ENCODE measurements at places on chromosomes 3 and 15.

- H3K27me3 ChIP-seq: no peaks in the 10 kb centered on the region
- DNase-seq: no peak
- H3K4me3 ChIP-seq: no peak overlapping the region
- no peaks in the 10 kb centered on the region for H3K4me1 ChIP-seq
Observed at GRCh38 chr3:169252535-169252934, 411.0 kb downstream of the MECOM start.

DNA sequence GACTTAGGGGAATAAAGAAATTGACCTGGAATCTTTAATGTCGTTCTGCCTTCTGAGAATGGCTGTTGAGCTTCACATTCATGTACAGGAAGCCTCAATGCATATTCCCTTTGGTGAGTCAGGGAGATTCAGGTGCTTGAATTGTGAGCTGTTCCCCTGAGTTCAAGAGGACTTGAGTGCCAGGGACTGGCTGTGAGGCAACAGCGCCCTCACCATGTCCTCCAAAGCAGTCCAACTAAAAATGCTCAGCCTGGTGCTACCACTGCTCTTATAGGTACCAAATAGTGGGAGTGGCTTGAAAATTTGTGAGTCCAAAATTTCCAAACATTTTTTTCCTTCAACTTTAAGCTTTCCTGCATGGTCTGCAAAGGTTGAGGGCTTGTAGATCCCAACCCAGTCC lies 54.1 kb downstream of the LEO1 start:
- DNase-seq: peak; percentile 9
- H3K27ac ChIP-seq: no peak overlapping the region
- no peak overlapping the region for H3K4me3 ChIP-seq

DNA sequence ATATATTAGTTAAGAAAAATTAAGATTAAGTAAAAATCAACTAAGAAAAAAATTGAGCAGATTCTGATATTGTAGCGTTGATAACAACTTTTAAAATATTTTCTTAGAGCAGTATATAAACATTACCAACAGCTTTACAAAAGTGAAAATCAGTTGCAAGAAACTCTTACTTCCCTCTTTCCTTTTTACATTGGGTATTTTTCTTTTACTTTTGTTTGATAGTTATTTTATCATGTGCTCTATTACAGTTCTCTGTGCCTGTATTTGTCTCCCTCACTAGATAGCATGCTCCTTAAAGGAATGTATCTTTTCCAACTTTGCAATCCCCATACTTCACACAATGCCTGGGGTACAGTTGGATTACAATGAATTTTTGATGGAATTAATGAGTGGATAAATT lies 87.5 kb upstream of the P3H2 start:
- no peaks in the 10 kb centered on the region for H3K4me1 ChIP-seq
- no peaks in the 10 kb centered on the region for H3K27me3 ChIP-seq
- H3K36me3 ChIP-seq: no peaks in the 10 kb centered on the region
- H3K27ac ChIP-seq: no peak overlapping the region
- no peak overlapping the region for H3K4me3 ChIP-seq
- no peak for DNase-seq

- no peaks in the 10 kb centered on the region for H3K27me3 ChIP-seq
- no peak for DNase-seq
- H3K27ac ChIP-seq: no peak overlapping the region
- no peak overlapping the region for H3K4me3 ChIP-seq
Observed at GRCh38 chr3:16224325-16224724, 40.4 kb downstream of the DPH3 start.

GRCh38 chr3:12807601-12808359 lies 11.3 kb downstream of the CAND2 start:
- H3K4me3 ChIP-seq: no peak overlapping the region
- no peak for DNase-seq
- H3K27me3 ChIP-seq: no peaks in the 10 kb centered on the region
- H3K4me1 ChIP-seq: peaks cover 16% of the 10 kb centered on the region
- H3K36me3 ChIP-seq: no peaks in the 10 kb centered on the region

GRCh38 chr3:175898194-175898593 lies 1039.1 kb downstream of the NAALADL2 start:
- DNase-seq: no peak
- no peaks in the 10 kb centered on the region for H3K27me3 ChIP-seq
- no peak overlapping the region for H3K4me3 ChIP-seq
- H3K4me1 ChIP-seq: no peaks in the 10 kb centered on the region

- no peaks in the 10 kb centered on the region for H3K27me3 ChIP-seq
- H3K27ac ChIP-seq: no peak overlapping the region
- no peaks in the 10 kb centered on the region for H3K36me3 ChIP-seq
- no peaks in the 10 kb centered on the region for H3K4me1 ChIP-seq
- H3K4me3 ChIP-seq: no peak overlapping the region
Observed at GRCh38 chr3:39531066-39531465, 63.6 kb downstream of the MOBP start.

GRCh38 chr3:138914870-138915502 lies 32.0 kb downstream of the FOXL2 start:
- H3K27ac ChIP-seq: no peak overlapping the region
- H3K4me3 ChIP-seq: peak overlapping the region; percentile 82
- peaks cover 18% of the 10 kb centered on the region for H3K4me1 ChIP-seq
- no peaks in the 10 kb centered on the region for H3K36me3 ChIP-seq
- DNase-seq: peak; percentile 16
- no peaks in the 10 kb centered on the region for H3K27me3 ChIP-seq

- peaks cover 30% of the 10 kb centered on the region for H3K36me3 ChIP-seq
- peaks cover 45% of the 10 kb centered on the region for H3K4me1 ChIP-seq
- no peak overlapping the region for H3K27ac ChIP-seq
- no peak overlapping the region for H3K4me3 ChIP-seq
- no peak for DNase-seq
- no peaks in the 10 kb centered on the region for H3K27me3 ChIP-seq
Observed at GRCh38 chr15:40768521-40769273, 1.1 kb upstream of the C15orf62 start.

GRCh38 chr3:128859630-128860029 lies 19.8 kb upstream of the ACAD9 start:
- H3K36me3 ChIP-seq: no peaks in the 10 kb centered on the region
- no peak overlapping the region for H3K4me3 ChIP-seq
- DNase-seq: no peak
- H3K4me1 ChIP-seq: no peaks in the 10 kb centered on the region
- no peaks in the 10 kb centered on the region for H3K27me3 ChIP-seq

- no peak overlapping the region for H3K27ac ChIP-seq
- no peak overlapping the region for H3K4me3 ChIP-seq
- no peak for DNase-seq
- H3K36me3 ChIP-seq: no peaks in the 10 kb centered on the region
- H3K4me1 ChIP-seq: no peaks in the 10 kb centered on the region
Observed at GRCh38 chr15:48418343-48418742, 87.1 kb downstream of the DUT start.

DNA sequence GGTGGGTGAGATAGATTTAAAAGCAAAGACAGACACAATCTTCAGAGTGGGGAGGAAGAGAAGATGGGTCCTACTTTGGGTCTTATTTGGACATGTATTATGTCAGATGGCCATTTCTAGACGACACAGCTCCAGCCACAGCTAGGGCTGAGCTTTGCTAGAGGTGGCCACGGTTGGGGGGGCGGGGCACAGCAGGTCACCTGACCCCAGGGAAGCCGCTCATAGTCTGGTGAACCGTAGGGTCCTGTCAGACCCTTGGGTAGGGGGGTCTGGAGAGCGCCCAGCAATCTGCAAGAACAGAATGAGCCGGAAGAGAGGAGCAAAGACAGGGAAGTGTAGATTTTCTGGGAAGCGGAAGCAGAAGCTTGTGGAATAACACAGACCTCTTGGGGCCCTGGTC lies 6.6 kb downstream of the EPB42 start:
- H3K27me3 ChIP-seq: peaks cover 2% of the 10 kb centered on the region
- no peaks in the 10 kb centered on the region for H3K4me1 ChIP-seq
- H3K4me3 ChIP-seq: no peak overlapping the region
- H3K27ac ChIP-seq: no peak overlapping the region
- H3K36me3 ChIP-seq: no peaks in the 10 kb centered on the region

GRCh38 chr15:63145426-63145825 lies 11.9 kb downstream of the RPS27L start:
- H3K4me3 ChIP-seq: no peak overlapping the region
- peaks cover 13% of the 10 kb centered on the region for H3K36me3 ChIP-seq
- no peaks in the 10 kb centered on the region for H3K27me3 ChIP-seq
- no peak overlapping the region for H3K27ac ChIP-seq
- no peak for DNase-seq
- H3K4me1 ChIP-seq: no peaks in the 10 kb centered on the region

GRCh38 chr3:4290272-4290893 lies 12.8 kb upstream of the SETMAR start:
- H3K4me3 ChIP-seq: no peak overlapping the region
- H3K27me3 ChIP-seq: no peaks in the 10 kb centered on the region
- H3K36me3 ChIP-seq: no peaks in the 10 kb centered on the region
- peak; percentile 10 for DNase-seq
- H3K27ac ChIP-seq: no peak overlapping the region

DNA sequence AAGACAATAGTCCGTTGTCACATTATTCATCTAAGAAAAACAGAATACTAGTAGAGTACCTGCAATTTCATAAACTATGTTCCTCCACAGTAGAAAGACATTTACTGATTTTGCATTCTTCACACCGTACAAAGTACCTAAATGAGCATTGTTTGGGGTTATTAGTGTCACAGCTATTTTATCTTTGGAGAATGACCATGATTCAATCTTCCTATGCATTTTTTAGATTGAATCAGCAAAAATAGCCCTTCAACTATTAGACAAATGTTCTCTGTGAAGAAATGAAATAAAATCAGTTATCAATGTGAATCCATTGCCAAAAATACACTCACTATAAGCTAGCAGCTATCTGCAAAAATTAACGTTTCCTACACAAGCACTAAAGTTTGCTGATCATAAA lies 176.6 kb downstream of the PLCH1 start:
- no peak overlapping the region for H3K4me3 ChIP-seq
- no peaks in the 10 kb centered on the region for H3K36me3 ChIP-seq
- no peak for DNase-seq
- H3K27ac ChIP-seq: no peak overlapping the region
- H3K4me1 ChIP-seq: no peaks in the 10 kb centered on the region
- no peaks in the 10 kb centered on the region for H3K27me3 ChIP-seq

DNA sequence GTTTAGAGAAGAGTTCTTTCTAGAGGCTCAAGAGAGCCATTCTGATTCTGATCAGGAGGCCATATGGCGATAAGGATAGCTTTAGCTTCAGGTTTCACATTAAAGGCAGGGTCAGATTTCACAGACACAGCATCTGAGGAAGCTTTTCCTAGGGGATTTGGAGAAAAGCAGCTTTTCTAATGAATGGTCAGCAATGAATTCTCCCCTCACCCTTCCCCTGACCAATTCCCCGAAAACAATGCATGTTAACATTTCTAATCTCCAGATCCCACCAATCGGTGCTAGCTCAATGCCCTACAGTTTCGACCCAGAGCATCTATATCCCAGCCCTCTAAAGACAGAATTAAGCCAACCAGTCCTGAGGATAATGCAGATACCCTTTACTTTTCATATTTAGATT lies 9.8 kb downstream of the AGBL1 start:
- no peak overlapping the region for H3K27ac ChIP-seq
- H3K4me3 ChIP-seq: no peak overlapping the region
- H3K27me3 ChIP-seq: no peaks in the 10 kb centered on the region
- no peak for DNase-seq
- no peaks in the 10 kb centered on the region for H3K4me1 ChIP-seq

- no peaks in the 10 kb centered on the region for H3K4me1 ChIP-seq
- no peaks in the 10 kb centered on the region for H3K27me3 ChIP-seq
- H3K4me3 ChIP-seq: no peak overlapping the region
Observed at GRCh38 chr3:135134684-135135075, 339.6 kb downstream of the EPHB1 start.

- peaks cover 4% of the 10 kb centered on the region for H3K27me3 ChIP-seq
- no peak overlapping the region for H3K4me3 ChIP-seq
- no peaks in the 10 kb centered on the region for H3K36me3 ChIP-seq
- no peaks in the 10 kb centered on the region for H3K4me1 ChIP-seq
Observed at GRCh38 chr3:46191730-46192129, 16.4 kb downstream of the CCR1 start.

DNA sequence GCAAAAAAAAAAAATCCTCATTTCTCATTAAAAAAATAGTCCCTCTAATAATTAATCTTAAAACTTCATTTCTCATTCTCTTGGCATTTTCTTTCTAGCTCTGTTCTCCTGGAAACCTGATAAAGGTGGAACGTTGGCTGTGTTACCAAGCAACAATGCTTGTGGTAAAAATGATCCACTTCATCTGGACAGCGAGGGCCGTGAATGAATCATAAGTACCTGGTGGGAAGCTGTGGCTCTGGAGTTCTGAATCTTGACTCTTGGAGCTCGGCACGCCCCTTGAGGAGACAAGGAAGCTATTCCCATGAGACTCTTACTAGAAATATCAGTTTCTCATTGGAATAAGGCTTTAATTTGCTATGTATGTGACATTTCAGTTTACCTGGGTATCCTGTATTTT lies 32.5 kb downstream of the BCL2L10 start:
- H3K4me1 ChIP-seq: peaks cover 11% of the 10 kb centered on the region
- H3K27me3 ChIP-seq: no peaks in the 10 kb centered on the region
- no peak overlapping the region for H3K4me3 ChIP-seq
- H3K36me3 ChIP-seq: no peaks in the 10 kb centered on the region
- no peak overlapping the region for H3K27ac ChIP-seq

DNA sequence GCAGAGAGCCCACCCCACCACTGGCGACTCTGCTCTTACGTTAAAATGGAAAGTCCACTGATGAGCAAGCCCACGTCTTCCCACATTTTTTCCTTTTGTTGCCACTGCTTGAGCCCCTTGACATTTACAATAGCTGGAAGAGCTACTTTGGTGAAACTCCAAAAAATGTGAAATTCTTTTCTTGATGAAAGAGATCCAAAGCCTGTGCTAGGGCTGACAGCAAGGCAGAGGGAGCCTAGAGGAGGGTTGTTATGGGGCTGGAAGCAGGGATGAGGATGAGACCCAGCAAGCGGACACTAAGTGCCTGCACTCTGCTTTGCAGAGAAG lies 97.1 kb downstream of the CEMIP start:
- no peak overlapping the region for H3K27ac ChIP-seq
- no peaks in the 10 kb centered on the region for H3K36me3 ChIP-seq
- DNase-seq: no peak
- H3K4me3 ChIP-seq: no peak overlapping the region
- no peaks in the 10 kb centered on the region for H3K27me3 ChIP-seq

DNA sequence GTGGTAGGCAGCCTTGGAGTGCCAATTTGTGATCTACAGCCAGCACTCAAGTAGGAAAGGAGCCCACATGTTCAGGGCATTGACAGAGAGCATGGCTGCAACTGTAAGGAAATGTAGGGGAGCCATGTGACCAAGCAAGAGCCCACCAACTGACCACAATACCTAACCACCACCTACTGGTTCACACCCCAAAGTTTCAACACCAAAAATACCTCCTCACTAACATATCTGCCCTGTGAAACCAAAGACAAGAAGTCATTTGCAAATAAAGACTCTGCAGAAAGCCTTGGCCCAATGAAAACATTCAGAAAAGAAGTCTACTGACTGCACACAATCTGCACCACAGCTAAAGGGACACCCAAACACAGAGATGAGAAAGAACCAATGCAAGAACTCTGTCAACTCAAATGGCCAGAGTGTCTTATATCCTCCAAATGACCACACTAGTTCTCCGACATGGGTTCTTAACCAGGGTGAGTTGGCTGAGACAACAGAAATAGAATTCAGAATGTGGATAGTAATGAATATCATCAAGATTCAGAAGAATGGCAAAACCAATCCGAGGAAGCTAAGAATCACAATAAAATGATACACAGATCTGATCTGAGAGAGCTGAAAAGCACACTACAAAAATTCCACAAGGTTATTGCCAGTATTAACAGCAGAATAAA lies 40.6 kb downstream of the SLC9C1 start:
- H3K4me1 ChIP-seq: no peaks in the 10 kb centered on the region
- H3K36me3 ChIP-seq: no peaks in the 10 kb centered on the region
- H3K4me3 ChIP-seq: no peak overlapping the region
- DNase-seq: no peak

- H3K27ac ChIP-seq: no peak overlapping the region
- H3K36me3 ChIP-seq: no peaks in the 10 kb centered on the region
- no peaks in the 10 kb centered on the region for H3K4me1 ChIP-seq
- DNase-seq: no peak
- H3K4me3 ChIP-seq: no peak overlapping the region
- H3K27me3 ChIP-seq: no peaks in the 10 kb centered on the region
Observed at GRCh38 chr3:138136201-138136600, 4.0 kb upstream of the A4GNT start.
